ENCODE measurements at places on chromosomes 2 and 18.

- DNase-seq: no peak
Measured at GRCh38 chr2:16682431-16683118, 16.9 kb upstream of the CYRIA start.

GRCh38 chr2:29567906-29568520, 353.4 kb downstream of the ALK start:
- no peak for DNase-seq

GRCh38 chr18:45719106-45719505, 4.9 kb upstream of the SLC14A1 start:
- DNase-seq: no peak

GRCh38 chr2:219739866-219740440, 112.5 kb downstream of the SLC4A3 start:
- no peak for DNase-seq

GRCh38 chr2:48428449-48428848, 101.5 kb upstream of the STON1 start:
- no peak for DNase-seq

DNA sequence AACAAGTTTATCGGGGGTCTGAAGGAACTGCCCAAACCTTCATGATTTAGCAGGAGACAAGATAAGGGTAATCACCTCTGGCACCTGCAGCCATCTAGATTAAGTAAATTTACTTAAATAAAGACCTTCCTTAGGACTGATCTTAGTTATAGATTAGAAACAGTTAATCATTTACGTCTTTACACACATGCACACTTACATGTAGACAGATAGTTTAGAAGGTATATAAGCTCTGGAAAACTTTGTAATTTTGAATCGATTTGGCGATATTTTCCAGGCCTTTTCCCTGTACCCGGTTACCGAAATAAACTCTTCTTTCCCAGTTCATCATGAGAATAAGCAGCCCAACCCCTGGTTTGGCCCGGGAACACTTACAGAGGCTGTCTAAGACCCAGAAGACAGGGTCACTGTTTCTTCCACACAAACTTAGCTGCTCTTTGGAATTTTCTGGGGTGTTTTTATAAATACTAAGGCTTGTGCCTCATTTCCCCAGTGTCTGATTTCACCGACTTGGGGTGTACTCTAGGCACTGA, 560 bp upstream of the SKA1 start:
- DNase-seq: no peak

GRCh38 chr2:138094031-138094430, 129.8 kb downstream of the HNMT start:
- DNase-seq: no peak

- no peak for DNase-seq
Measured at GRCh38 chr2:156356014-156356754, 23.7 kb upstream of the NR4A2 start.

DNA sequence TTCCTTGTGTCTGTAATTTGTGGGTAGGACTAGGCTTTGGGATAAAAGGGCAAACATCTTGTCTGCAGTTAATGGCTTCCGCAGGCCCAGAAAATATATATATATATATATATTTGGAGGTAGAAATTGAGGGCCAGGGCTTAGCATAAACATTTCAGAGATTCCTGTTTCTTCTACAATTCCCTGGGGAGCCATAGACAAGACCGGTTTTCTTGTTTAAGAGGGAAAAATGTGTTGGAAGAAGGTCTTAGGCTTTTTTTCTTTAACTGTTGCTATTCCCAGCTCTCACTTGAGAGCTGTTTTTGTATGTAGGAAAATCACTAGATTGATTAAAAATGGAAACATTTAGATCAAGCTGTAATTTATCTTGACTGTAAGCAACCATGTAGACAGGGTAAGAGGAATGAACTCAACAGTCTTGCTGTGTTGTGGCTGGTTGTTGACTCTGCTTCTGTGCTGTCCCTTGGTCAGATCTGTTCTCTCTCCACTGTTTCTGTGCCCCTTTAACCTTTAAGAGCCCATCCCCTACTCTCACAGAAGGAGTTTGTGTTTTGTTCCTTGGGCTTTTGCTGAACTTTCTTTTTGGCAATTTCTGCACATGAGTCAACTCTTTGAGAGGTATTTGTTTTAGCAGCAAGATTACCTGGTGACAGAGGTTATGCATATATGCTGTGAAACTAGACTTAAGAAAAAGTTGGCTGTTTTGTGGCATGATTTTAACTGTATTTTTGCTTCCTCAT, 58.3 kb downstream of the EFEMP1 start:
- no peak for DNase-seq

GRCh38 chr2:224060783-224061482, 21.8 kb upstream of the SERPINE2 start:
- no peak for DNase-seq

GRCh38 chr18:79624356-79625170, 55.0 kb upstream of the CTDP1 start:
- DNase-seq: no peak

DNA sequence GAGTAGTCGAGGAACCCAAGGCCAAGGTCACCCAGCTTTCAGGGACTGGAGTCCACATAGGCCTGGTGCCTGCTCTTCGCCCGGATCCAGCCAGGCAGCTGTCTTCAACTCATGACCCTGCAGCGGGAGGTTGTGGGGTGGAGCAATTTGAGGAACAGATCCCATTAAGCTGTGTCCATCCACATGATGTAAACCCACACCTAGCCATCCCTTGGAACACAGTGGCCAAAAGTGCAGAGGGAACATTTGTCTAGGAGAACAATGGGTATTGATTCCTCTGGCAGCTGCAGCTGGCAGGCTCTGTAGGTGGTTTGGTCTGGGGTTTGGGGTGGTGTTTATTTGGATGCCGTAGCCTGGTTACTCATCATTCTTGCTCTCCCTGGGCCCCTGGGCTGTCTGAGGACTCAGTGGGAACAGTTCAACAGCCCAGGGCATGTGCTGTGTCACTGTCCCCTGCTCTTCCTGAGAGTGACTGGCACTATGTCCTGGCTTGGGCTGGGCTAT, 99.4 kb downstream of the TFCP2L1 start:
- DNase-seq: no peak

- DNase-seq: peak; percentile 12
Measured at GRCh38 chr2:42974721-42975717, 182.6 kb upstream of the HAAO start.

DNA sequence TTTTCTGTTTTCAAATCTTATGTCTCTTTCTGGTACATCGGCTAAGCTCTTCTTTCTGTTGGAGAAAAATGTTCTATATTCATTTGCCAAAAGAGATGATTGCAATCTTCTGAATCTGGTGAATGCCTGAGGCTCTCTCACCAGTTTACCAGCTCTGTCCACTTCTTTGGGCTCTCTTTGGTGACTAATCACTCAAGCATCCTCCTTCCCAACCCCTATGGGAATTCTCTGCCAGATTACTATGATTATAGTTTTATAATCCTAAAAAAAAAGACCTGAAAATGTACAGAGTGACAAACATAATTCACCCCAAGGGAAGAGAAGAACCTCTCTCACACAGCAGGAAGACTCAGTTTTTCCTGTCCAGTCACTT, 187.3 kb downstream of the CAMKMT start:
- no peak for DNase-seq

DNA sequence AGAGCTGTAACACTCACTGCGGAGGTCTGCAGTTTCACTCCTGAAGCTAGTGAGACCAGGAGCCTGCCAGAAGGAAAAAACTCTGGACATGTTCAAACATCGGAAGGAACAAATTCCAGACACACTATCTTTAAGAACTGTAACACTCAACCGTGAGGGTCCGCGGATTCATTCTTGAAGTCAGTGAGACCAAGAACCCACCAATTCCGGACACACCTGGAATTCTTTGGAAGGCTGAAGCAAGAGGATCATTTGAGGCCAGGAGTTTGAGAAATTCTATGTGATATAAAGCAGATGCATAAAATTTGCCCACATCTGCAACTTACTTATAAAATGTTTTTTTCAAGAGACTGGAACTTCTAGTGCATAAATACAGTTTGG, 43.5 kb upstream of the ITSN2 start:
- DNase-seq: no peak

DNA sequence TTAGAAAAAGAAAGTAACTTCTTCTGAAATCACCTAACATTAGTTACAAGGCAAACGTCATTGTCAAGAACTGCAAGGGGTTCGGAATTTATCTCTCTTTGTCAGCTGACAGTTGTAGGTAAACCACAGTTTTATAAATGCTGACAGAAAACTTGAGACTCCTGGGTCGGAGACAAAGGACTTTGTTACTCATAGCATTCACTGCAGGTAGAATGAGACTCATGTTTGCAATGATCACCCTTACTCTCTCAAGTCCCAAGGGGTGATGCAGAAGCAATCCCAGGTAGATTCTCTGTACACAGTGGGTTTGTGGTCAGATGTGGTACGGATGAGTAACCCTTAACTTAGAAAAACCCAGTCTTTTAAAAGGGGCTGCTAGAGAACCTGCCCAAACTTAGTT, 757.8 kb downstream of the TRIB2 start:
- DNase-seq: no peak
